ENCODE measurements at places on chromosomes 5 and 9.

- DNase-seq: peak; percentile 47
Observed at GRCh38 chr9:1939926-1940368, 75.2 kb upstream of the SMARCA2 start.

- DNase-seq: no peak
Observed at GRCh38 chr5:58318468-58318867, 141.4 kb downstream of the PLK2 start.

- peak; percentile 78 for DNase-seq
Observed at GRCh38 chr5:96703384-96703920, 41.3 kb downstream of the CAST start.

DNA sequence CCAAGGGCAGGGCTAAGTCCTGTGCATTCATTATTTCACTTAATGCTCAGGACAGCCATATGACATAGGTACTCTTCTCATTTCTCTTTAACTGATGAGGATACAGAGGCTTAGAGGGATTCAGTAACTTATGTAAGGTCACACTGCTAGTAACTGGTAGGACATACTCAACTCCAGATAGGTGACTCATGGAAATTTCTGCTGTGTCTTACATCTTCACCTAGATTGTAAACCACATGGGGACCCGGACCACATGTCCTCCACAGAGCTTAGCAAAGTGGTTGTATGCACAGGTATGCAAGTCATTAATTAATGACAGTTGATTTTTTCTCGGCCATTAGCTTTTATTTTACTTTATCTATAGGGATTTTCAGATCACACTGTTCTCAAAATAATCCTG, 29.3 kb downstream of the SLC1A1 start:
- DNase-seq: no peak

- no peak for DNase-seq
Observed at GRCh38 chr5:134468921-134469400, 56.5 kb upstream of the JADE2 start.

- DNase-seq: no peak
Observed at GRCh38 chr9:36141288-36141687, 4.8 kb downstream of the GLIPR2 start.

GRCh38 chr5:95087816-95088317, 197.0 kb downstream of the MCTP1 start:
- DNase-seq: no peak

GRCh38 chr9:116327701-116328405, 174.3 kb downstream of the PAPPA start:
- no peak for DNase-seq

GRCh38 chr5:38329132-38329715, 70.9 kb downstream of the EGFLAM start:
- no peak for DNase-seq

DNA sequence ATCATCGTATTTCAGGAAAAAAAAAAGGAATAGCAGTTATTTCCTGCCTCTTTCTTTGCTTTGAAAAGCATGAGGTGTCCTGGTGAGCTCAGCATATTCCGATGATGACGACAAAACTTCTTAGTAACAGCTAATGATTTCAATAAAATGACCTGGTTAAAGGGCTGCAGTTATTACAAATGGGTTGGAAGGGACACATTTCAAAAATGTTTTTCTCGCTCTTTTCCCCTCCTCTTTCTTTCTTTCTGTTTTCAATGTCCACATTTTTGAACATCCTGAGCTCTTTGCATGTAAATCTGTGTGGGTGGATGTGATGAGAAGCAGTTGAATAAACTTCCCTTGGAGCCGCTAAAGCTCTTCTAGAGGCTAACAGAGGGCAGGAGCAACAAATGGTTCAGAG, 186.8 kb upstream of the SLC27A6 start:
- no peak for DNase-seq

- no peak for DNase-seq
Observed at GRCh38 chr5:54276048-54276447, 34.3 kb downstream of the ARL15 start.

- DNase-seq: no peak
Observed at GRCh38 chr5:130994496-130995253, 170.4 kb downstream of the HINT1 start.

DNA sequence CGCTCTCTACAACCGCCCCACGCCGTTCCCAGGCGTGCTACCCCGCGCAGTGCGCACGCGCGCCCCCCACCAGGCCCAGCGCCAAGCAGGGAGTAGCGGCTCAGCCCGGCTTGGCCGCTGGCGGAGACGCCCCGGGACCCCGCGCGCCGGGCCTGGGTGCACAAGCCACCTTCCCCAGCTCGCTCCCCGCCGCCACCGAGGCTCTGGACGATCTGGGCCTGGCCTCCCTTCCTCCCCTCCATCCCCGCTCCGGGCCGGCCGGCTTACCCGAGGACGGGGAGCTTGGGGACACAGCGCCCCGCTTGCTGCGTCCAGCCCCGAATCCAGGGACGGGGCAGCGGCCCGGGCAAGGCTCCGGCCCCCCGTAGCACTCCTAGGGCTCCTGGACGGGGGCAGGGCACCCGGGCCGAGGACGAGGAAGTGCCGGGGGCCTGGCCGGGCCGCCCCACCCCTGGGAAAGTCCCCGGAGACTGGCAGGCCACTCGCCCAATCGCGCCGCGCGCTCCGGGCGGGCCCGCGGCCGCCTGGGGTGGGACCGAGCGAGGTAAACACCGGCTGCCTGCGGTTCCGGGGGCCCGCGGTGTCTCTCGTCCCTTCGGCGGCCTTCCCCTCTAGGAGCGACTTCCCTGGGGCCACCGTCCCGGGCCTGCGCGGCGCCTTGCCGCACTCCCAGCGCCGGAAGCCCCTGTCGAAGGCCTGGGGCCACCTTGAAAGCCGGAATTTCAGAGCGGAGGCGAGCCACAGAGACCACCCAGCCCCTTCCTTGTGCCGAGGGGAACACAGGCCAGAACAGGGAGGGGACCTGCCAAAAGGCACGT, at the start of gene TNIP1:
Gene TNIP1, minus strand, starts transcription at position 422 of the 818 bp plus-strand sequence. CDS start 15,939 bp downstream, outside the sequence.
- peak; percentile 95 for DNase-seq

DNA sequence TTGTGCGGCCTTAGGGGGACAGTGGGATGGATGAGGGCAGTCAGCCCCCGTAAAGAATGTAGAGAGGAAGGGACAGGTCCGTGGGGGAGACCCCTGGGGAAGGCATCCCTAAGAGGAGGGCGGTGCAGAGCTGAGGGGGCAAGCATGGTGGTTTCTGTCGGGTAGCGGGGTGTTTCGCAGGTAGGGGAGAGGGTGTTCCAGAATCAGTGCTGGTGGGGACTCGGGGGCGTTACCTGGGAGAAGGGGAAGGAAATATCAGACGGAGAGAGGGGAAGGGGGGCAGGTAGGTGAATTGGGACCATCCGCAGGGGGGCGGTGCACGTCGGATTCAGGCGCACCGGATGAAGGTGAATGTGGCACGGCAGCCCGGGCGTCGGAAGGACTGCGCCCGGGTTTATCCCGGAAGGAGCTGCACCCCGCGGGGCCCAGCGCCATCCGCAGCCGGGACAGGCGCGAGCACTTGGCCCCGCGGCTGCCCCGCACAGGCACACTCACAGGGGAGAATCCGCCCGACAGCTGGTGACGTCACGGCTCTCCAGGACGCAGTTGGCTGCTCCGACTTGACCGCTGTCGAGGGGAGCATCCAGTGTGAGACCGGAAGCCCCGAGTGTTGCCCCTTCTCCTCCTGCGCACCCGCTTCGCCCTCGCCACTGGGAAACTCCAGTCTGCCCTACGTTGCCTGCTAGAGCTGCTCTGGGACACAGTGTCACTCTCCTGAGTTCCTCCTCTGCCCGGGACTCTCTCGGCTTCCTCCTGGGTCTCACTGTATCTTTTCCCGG, 1.3 kb downstream of the CD72 start:
- peak; percentile 68 for DNase-seq

DNA sequence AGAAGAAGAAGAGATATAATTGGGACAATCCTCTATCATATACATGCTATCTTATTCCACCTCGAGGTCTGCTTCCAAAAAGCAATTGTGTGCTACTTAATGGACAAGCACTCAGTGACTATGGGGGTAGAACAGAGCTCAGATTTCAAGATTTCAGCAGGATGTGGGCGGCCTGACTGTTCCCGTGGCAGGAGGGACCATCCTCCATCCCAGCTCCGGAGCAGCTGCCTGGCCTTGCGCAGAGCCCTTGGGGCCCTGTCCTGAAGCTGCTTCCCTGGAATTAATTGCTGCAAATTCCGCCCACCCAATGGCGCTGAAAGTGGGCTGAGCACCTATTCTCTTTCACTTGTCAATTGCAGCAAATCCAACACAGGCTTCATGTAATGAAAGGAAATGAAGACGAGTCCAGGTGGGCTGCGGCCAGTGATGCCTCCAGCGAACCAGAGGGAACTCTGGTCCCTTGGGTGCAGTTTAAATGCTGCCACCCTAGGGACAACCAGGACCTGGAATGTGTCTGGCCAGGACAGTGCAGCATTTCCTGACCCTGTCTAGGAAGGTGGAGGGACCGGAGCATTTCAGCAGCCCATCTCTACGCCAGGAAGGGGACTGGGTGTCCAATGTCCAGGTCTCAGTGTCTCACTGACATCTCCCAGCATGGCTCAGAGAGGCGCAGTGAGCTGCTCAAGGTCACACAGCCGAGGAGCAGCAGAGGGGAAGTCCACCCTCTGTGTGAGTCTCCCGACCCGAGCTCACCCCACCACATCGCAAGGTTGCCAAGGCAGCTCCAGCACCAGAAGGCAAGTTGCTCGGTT, 50.5 kb upstream of the FCN1 start:
- no peak for DNase-seq

- DNase-seq: no peak
Observed at GRCh38 chr9:7794196-7794595, 5.4 kb downstream of the DMAC1 start.

DNA sequence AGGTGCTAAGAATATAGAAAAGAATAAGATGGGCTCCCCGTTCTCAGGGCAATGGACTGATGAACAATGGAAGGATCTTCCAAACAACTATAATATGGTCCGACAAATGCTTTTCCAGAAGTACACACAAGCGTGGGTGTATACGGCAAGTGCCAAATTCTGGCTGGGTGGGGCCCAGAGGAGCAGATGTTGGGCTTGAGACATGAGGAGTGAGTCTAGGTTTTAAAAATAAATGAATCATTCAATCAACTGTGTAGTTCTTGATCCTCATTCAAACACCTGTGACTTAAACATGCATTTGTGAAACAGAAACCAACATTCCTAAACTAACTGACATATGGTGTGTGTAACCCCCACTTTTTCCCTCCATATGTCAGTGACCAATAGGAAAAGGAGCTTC, 47.9 kb downstream of the MFAP3 start:
- DNase-seq: no peak

DNA sequence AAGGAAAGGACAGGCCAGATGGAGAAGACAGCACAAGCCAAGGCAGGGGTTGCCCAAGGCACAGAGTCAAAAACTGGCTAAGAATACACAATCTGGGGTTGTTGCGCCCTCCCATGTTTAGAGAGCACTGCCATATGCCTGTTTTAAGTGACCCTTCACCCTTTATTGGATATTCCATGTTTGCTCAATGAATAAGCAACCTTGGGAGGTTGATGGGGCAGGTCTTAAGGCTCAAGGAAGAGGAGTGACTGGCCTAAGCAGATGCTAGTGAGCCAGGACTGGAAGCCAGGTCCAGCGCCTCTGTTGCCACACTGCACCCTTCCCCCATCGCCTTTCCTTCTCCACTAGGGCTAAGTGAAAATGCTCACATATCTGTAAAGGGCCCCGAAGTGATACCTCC, 6.7 kb downstream of the TXN start:
- no peak for DNase-seq

DNA sequence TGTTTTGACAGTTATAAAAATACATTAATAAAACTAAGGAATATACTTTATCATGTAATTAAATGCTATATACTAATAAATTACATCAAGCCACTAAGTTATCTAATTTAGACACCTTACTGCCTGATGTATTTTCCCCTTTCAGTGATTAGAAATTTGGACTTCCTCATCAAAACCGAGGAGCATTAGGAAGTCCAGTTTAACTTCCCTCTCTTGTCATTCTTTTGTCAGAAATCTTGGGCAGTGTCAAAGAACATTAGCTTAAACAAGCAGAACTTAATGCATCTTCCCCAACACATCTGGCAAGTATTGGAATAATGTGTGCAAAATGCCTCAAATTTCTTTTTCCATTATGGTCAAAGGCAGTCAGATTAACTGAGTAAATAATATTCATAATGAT, 81.6 kb downstream of the PLPP1 start:
- no peak for DNase-seq

DNA sequence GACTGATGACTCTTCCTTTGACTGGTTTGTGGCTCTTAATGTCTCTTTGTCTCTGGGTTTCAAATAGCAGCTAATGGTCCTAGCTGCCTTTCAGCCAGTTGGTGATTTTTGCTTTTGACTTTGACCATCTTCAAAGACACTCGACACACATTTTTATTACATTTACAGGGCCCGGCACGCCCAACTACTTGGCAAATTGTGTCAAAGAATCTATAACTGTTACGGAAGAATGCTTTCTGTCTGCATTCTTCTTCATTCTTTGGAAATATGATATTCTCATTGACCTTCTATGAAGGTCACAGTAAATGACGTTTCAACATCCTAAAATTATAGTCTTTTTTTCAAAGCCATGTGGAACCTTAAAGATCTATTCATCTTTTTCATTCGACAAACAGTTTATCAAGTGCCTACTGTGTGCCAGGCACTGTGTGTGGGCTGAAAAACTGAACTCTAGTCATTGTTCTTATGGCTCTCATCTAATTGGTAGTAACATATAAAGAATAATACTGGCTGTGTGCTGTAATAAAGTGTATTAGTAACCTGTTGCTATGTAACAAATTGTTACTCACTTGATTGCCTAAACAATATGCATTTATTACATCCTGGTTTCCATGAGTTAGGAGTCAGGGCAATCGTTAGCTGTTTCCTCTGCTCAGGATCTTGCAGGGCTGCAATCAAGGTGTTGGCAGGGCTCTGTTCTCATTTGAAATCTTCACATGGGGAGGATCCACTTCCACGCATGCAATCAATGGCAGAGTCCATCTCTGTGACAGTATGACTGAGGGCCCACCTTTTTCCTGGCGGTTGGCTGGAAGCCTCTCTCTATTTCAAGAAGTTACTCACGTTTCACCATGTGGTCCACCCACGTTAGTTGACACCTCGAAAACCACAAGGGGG, 7.0 kb upstream of the WHRN start:
- no peak for DNase-seq

GRCh38 chr5:115611873-115612272, 9.6 kb upstream of the TICAM2 start:
- no peak for DNase-seq

GRCh38 chr5:96144289-96144688, 182.6 kb upstream of the ELL2 start:
- no peak for DNase-seq

DNA sequence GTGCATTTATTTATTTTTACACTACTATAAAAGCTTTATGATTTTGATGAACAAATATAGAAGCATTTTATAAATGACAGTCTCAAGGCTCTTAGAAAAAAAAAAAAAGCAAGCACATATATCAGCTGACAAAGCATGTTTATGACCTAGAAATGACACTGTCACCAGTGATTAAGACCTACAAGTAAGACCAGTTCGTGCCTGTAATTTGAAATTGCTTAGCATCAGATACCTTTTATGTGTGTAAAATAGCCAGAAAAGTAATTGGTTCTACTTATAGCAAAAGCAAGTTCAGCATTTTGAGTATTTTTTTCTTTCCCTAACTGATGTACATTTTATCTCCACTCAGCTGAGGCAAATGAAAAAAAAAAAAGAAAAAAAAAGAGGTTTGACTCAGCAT, 808.4 kb downstream of the CDH18 start:
- no peak for DNase-seq

GRCh38 chr9:37622462-37622861, 28.3 kb upstream of the FRMPD1 start:
- no peak for DNase-seq

- no peak for DNase-seq
Observed at GRCh38 chr5:77170-77501, 14.8 kb upstream of the PLEKHG4B start.

All from CD4-positive, alpha-beta T cell treated with Interleukin-4 for 4 hours (primary cell).